ENCODE measurements at places on chromosomes 2 and 18.

DNA sequence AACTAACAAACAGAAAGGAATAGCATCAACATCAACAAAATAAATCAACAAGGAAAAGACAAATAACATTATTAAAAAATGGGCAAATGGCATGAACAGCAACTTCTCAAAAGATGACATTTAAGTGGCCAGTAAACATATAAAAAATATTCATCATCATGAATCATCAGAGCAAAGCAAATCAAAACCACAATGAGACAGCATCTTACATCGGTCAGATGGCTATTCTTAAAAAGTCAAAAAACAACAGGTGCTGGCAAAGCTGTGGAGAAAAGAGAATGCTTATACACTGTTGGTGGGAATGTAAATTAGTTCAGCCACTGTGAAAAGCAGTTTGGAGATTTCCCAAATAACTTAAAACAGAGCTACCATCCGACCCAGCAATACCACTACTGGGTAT, 327.1 kb downstream of the CMPK2 start:
- no peak for DNase-seq

- DNase-seq = no peak
Observed at GRCh38 chr18:9735879-9736278, 27.8 kb downstream of the RAB31 start.

GRCh38 chr2:120612931-120613330, 122.7 kb upstream of the GLI2 start:
- DNase-seq = no peak

GRCh38 chr2:70936165-70936978, 672 bp downstream of the ATP6V1B1 start:
- no peak for DNase-seq

GRCh38 chr18:29753379-29753778, 1289.2 kb downstream of the DSC3 start:
- no peak for DNase-seq

GRCh38 chr2:67660871-67661270, 263.7 kb downstream of the ETAA1 start:
- DNase-seq = no peak

DNA sequence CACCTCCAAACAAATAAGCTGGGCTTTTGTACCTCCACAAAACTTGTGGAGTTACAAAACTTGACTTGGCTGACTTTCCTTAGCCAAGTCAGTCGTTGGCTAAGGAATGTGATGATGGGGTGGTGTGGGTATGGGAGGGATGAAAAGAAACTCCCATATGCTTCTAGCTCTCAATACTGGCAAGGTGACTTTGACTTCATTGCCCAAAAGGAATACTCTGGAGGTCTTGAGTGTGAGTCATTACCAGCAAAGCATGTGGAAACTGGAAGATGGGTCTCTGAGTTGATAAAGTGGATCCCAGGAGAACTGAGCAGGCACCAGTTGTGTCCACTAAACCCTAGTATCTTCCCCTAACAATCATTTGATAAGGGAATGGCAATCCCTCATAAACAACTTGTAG, 226.7 kb downstream of the GULP1 start:
- DNase-seq = peak; percentile 41

- DNase-seq = no peak
Observed at GRCh38 chr18:29321561-29321960, 1144.6 kb upstream of the CDH2 start.

DNA sequence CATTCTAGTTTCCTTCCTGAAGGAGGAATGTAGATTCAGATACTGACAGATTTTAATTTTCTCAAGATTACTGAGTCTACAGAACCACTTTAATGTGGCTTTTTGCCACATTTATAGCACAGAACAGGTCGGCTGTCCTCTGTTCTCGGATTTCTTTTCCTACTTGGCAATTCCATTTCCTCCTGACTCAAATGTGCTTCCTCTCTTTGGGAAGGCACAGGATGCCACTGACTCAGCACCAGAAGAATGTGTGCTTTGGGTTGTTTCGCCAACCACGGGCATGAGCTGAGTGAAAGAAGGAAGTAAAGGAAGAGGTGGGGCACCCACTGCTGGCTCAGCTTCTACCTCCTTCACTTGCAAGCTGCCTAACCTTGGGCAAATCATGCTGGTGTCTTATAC, 970.6 kb upstream of the ACVR2A start:
- peak; percentile 92 for DNase-seq

DNA sequence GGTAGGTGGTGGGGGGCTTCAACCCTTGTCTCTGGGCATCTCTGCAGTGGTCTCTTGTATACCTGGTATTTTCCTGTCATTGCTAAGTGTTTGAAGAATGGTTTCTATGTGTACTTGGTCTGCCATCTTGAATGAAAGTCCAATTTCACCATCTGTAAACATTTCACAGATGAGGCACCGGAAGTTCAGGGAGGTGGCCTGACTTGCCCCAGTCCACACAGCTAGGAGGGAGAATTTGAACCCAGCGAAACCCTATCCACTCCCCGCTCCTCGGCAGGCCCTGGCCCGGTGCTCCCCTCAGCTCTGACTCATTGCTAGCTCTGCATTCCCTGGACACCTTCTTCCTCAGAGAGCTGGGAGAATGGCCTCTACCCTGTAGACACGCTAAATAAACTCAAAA, 30.5 kb downstream of the ZAP70 start:
- DNase-seq = no peak

- DNase-seq = no peak
Observed at GRCh38 chr2:232876978-232877441, 6.9 kb downstream of the SNORC start.

Data from HS-27A (cell line).